ENCODE measurements at places on chromosomes 4 and X.

DNA sequence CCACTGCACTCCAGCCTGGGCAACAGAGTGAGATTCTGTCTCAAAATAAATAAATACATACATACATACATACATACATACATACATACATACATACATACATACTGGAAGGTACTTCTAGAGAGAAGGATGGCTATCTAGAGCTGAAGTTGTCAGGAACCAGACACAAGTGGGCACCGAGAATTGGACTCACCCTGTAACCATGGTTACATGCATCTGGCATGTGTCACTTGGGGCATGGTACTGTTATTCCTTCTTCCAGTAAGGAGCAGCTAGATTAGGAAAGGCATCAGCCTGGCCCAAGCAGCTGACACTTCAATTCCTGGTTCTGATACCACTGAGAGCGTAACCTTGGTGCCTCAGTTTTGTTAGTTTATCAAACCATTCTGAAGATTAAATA lies 127.1 kb downstream of the SH3KBP1 start:
- no peak for DNase-seq

DNA sequence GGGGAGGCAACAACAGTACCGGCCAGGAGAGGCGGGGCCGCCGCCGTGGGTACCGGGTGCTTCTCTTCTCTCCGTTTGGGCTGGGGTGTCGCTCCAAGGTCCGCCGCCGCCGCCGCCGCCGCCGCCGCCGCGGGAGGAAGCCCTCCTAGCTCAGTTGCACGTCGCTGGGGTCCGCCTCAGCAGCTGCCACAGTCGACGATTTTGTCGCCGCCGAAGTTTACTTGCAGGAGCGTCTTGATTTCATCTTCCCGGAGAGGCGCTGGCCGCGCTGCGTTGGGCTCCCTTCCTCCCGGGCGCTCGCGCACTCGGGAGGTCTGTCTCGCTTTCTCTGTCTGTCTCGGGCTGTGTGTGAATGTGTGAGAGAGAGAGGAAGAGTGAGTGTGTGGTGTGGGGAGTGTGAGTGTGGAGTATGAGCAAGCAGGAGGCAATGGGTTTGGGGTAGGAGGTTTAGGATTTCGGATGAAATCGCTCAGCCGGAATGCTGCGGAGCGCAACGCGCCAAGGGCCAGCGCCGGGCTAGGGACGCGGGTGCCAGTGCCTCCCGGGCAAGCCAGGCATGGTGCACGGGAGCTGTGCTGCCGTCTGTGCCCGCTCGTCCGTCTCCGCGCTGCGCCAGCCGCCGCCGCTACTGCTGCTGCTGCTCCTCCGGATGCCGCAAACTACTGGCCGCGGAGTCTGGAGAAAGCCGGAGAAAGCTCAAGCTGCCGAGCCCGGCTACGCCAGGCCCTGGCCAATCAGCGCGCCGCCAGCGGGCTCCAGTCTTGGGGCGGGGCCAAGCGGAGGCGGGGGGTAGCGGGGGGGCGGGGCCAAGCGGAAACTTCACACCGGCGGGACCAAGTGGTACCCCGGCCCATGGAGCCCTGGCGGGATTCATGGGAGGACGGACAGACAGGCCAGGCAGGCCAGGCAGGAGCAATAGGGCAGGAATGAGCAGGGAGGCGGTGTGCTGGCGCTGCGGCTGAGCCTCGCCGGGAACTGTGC lies at the start of gene PCDH19:
PCDH19 (minus strand) TSS at position 664 of the 981 bp plus-strand sequence. CDS start 1,676 bp downstream, outside the sequence.
- DNase-seq: no peak

GRCh38 chr4:167711517-167711916 lies 380.8 kb upstream of the ANXA10 start:
- no peak for DNase-seq

- DNase-seq: no peak
These were observed 48.0 kb downstream of the HCCS start for GRCh38 chrX:11159149-11159548.

DNA sequence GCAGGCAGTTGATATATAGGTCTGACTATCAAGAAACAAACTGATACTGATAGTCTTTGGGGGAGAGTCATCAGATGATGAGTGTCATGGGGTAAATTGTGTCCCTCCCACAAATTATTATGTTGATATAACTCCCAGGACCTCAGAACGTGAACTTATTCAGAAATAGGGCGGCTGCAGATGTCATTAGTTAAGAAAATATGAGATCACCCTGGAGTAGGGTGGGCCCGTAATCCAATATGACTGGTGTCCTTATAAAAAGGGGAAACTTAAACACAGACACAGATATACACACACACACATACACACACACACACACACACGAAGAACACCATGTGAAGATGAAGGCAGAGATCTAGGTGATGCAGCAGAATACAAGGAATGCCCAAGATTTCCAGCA lies 32.7 kb upstream of the ARHGEF9 start:
- DNase-seq: no peak

DNA sequence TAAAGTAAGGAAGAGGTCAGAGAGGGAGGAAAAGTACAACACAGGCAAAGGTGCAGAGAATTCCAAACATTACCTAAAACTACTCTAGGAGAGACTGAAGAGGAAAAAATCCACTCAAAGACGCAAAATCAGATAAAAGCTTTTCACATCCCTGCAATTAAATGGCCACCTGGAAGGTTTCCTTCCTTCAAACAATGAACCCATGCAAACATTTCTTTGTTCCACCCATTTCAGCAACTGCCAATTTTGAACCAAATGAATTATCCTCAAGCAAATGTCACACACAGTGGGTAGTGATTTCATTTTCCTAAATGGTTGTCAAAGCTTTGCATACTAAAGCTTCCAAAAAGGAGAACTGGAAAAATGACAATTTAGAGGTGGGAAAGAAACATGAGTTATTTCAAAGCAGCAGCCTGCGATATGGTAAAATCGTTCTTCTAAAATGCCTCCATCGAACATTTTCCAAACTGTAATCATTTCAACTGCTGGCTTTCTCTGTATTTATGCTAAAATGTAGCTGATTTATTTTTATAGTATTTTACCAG lies 45.0 kb downstream of the APBB2 start:
- DNase-seq: no peak

GRCh38 chr4:5878359-5878758 lies 14.5 kb downstream of the CRMP1 start:
- no peak for DNase-seq

GRCh38 chrX:137926090-137926489 lies 360.2 kb downstream of the ZIC3 start:
- no peak for DNase-seq

GRCh38 chrX:27555514-27555913 lies 34.6 kb upstream of the DCAF8L2 start:
- DNase-seq: peak; percentile 3

- peak; percentile 1 for DNase-seq
These were observed 895 bp downstream of the SMIM14 start for GRCh38 chr4:39637586-39638353.

DNA sequence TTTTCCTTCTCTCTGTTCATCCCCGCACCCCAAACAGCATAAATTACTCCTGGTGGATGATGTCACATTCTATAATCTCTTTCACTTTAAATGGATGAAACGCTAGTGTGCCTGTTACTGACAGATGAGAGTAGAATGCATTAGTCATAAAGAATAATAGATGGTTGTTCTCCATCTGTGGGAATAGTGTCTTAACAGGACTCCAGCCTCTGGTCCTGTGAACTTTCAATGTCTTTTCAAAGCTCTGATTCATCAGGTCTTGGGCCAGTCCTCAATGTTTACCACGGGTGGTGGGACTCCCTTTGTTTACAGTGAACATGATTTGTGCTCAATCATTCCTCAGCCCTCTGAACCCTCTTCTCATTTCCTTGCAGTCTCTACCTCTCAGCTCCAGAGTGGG lies 182.6 kb downstream of the GABRB1 start:
- no peak for DNase-seq

DNA sequence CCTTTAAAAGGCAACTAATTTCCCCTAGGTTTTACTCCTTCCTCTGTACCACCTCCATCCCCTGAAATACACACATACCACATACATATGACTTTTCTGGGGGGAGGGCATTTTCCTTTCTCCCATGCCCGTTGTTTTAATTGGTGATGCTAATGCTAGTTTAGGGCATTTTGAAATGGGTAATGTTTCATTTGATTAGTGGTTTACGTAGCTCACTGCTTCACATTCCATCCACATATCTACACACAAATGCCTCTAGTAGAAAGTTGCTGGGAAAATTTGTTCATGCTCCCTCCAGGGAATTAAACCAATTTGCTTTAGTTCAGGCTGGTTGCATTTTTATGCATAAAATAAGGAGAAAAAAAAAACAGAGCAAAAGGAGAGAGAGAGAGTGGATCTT lies 231.2 kb downstream of the FRAS1 start:
- DNase-seq: no peak

DNA sequence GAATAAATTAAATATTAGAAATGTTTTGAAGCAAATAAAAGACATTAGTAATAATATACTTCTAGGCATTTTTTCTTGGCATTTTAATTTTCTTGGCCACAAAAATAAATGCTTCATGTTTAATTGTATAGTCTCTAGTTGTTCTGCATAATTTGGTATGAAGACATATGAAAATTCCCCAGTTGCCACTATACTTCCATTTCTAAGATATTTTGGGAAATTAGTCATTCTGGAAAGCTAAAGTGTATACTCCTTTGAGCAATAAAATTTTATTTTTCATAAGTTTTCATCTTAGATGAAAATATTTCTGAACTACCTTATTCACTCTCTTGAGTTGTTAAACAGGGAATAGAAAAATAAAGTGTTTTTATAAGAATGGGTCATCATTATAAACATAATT lies 13.8 kb downstream of the HDX start:
- DNase-seq: no peak

- no peak for DNase-seq
These were observed 22.5 kb downstream of the ATP2B3 start for GRCh38 chrX:153539979-153540358.

GRCh38 chr4:108900018-108900580 lies 137.2 kb upstream of the ETNPPL start:
- DNase-seq: no peak

DNA sequence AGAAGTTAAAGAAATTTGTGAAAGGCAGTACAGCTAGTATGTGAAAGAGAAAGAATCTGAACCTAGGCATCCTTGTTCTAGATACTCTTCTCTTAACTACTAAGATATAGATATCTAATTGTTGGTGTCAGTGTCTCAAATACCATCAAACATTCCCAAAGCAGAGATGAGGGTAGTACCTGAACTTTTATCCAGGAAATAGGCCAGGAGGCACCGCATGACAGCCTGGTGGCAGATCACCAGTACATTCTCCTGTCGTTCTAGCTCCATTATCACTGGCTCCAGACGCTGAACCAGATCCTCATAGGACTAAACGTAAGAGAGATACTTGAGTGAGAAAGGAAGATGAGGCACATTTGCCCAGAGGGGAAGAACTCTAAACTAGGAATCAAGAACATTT lies 16.8 kb downstream of the TRO start:
- DNase-seq: no peak

DNA sequence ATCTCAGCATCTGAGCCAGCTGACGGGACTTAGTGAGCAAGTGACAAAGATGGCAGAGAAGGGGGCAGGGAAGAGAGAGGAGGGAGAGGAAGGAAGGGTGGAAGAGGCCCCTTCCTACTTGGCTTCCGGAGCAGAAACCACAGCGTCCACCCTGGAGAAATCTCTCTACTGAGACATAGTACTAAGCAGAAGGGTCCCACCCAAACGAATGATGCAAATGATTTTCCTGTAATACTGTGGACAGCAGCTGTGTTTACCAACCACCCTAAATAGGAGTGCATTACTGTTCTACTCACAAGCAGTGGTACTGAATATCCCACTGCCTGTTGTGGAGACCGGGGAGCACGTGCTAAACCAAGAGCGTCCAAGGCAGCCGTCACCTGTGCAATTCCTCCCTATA lies 29.4 kb downstream of the DTHD1 start:
- no peak for DNase-seq

GRCh38 chrX:3567686-3568085 lies 145.8 kb downstream of the PRKX start:
- DNase-seq: no peak

DNA sequence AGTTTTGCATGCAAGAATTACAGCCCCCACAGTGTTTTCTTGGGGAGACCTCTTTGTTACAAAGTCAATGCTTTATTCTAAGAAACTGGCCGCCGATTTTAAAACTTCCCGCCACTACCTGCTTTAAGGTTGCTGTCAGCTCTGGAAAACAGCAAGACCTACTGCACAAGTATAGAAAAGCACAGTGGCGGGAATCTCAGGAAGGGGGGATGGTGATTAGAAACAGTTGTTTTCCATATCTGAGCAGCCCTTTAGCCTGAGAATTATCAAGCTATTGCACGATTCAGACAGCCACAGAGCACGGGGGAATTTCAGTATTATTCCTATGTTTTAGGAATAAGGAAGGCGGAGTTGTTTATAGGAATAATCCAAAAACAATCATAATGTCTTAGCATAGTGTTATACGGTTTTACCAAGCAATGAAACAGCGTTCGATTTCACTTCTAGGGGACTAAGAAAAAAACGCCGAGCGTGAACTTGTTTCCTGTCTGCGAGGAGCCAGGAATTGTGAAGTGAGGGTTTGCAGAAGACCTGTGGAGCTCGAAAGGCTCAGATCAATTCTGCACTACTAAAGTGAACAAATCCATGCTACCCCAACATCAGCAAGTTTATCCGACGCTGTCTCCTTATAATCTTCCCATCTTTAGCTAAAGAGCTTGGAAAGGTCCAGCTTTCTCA lies 81.3 kb downstream of the HMGN5 start:
- DNase-seq: no peak

- no peak for DNase-seq
These were observed 404.0 kb upstream of the F9 start for GRCh38 chrX:139126493-139126892.

GRCh38 chrX:115534383-115534782 lies 26.6 kb upstream of the PLS3 start:
- no peak for DNase-seq

GRCh38 chrX:40282946-40283660 lies 185.3 kb upstream of the BCOR start:
- no peak for DNase-seq

- DNase-seq: no peak
These were observed 79.1 kb downstream of the TRAPPC11 start for GRCh38 chr4:183738081-183738673.

- DNase-seq: no peak
These were observed 30.9 kb upstream of the HSD17B13 start for GRCh38 chr4:87353592-87353991.

GRCh38 chrX:124502166-124502565 lies 155.8 kb downstream of the SH2D1A start:
- DNase-seq: no peak

All from NCI-H446 (cell line).